PC-9 (cell line): ENCODE measurements at places on chromosomes 2 and 18. TPM values are rescaled to one million over a fixed set of nuclear protein-coding genes. Genes with fewer than 3 reads are reported as not detected.

- DNase-seq = no peak
Measured at GRCh38 chr2:7725171-7725849, 808.1 kb downstream of the RNF144A start.

NIFK gene
- total RNA-seq = 48.1 and 75.9 TPM in 2 replicates

DNA sequence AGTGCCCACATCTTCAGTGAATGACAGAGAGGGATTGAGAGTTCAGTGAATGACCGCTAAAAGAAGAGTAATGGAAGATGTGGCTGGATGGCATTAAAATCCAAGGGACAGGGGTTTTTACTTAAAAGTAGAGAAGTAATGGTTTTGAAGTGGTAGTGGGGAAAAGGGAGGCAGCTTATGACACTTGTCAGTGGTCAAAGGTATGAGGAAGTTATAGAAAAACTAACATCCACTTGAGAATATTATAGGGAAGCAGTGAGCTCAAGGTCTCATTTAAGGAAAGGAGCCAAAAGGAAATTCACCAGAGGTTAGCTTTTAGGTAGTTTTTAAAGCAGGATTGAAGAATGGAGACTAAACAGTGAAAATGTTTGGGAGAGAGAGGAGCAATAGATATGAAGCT lies 24.3 kb downstream of the CDK15 start:
- no peak for DNase-seq

DNA sequence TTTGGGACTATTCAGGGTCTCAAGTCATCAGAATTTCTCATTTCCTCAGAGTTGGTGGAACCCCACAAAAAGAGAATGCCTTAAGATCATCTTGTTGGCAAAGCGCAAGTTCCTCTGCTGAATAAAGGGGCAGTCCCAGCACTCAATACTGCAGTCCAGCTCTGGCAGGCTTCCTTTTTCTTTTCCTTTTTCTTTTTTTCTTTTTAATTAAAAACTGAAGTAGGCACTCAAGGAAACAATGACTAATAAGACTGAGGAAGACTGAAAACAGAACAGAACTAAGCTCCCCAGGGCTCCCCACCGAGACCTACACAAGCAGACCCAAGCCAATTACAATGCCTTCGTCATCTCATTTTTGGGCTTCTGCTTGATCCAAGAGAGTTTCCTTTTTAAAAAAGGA lies 82.0 kb downstream of the STK39 start:
- DNase-seq = no peak

GRCh38 chr2:73984922-73985307 lies 205 bp downstream of the TET3 start:
- no peak for DNase-seq

DNA sequence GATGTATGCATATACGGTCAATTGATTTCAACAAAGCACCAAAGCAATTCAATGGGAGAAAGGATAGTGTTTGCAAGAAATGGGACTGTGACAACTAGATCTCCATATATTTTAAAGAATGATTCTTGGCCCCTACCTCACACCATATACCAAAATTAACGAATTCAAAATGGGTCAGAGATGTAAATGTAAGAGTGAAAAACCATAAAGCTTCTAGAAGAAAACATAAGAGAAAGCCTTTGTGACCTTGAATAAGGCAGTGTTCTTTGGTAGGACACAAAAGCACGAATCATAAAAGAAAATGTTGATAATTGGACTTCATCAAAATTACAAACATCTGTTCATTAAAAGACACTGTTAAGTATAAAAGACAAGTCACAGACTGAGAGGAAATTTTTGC lies 5.0 kb upstream of the PROC start:
- DNase-seq = no peak
